A673 (cell line): ENCODE measurements at places on chromosomes 5 and 9. TPM values are rescaled to one million over a fixed set of nuclear protein-coding genes. Genes with fewer than 3 reads are reported as not detected.

GRCh38 chr5:37831821-37832534 lies 7.9 kb downstream of the GDNF start:
- DNase-seq, result no peak

- DNase-seq, result no peak
Measured at GRCh38 chr5:77806213-77806843, 30.2 kb upstream of the TBCA start.

GRCh38 chr5:170365831-170366230 lies 23.3 kb downstream of the KCNMB1 start:
- no peak for DNase-seq

DNA sequence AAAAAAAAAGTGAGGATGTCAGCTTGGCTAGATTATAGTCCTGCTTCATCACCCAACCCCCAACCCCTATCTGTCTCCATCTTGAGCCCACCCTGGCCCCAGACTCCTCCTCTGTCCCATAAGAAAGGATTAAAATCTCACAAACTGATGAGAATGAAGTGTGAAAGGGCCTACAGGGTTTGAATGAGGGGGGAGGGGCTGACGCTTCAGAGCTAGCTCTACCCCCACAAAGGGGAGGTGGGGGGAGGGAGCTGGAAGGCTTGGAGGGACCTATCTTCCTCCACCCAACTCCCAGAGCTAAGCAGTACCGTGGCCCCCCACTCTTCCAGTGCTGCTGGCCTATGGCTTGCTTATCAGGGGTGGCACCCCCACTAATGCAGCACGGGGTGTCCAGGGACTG lies 43.7 kb upstream of the HAND1 start:
- no peak for DNase-seq

- peak; percentile 21 for DNase-seq
Measured at GRCh38 chr5:111932628-111933027, 175.6 kb upstream of the NREP start.

GRCh38 chr9:83013867-83014605 lies 48.9 kb downstream of the RASEF start:
- DNase-seq, result no peak

GRCh38 chr9:98240475-98240874 lies 15.0 kb downstream of the TBC1D2 start:
- DNase-seq, result no peak

- no peak for DNase-seq
Measured at GRCh38 chr5:177425196-177425800, 1.2 kb upstream of the GRK6 start.

- no peak for DNase-seq
Measured at GRCh38 chr5:62385131-62385530, 18.6 kb downstream of the DIMT1 start.

Gene NIPAL4
- not detected in 2 replicates for total RNA-seq

Gene ACOT12
- total RNA-seq, result not detected in 2 replicates

GRCh38 chr5:14365831-14366430 lies 215.7 kb upstream of the OTULINL start:
- no peak for DNase-seq

Gene WDR38
- not detected in 2 replicates for total RNA-seq

Gene GBGT1
- 1.8 and 2.6 TPM in 2 replicates for total RNA-seq

- no peak for DNase-seq
Measured at GRCh38 chr9:79193001-79193400, 378.8 kb upstream of the TLE4 start.

- no peak for DNase-seq
Measured at GRCh38 chr9:2722715-2723114, 5.4 kb downstream of the KCNV2 start.

Gene SLC6A18
- not detected in 2 replicates for total RNA-seq

- DNase-seq, result no peak
Measured at GRCh38 chr9:33472881-33473615, 676 bp downstream of the NOL6 start.

Gene FCHO2
- 2.5 and 5.8 TPM in 2 replicates for total RNA-seq

DNA sequence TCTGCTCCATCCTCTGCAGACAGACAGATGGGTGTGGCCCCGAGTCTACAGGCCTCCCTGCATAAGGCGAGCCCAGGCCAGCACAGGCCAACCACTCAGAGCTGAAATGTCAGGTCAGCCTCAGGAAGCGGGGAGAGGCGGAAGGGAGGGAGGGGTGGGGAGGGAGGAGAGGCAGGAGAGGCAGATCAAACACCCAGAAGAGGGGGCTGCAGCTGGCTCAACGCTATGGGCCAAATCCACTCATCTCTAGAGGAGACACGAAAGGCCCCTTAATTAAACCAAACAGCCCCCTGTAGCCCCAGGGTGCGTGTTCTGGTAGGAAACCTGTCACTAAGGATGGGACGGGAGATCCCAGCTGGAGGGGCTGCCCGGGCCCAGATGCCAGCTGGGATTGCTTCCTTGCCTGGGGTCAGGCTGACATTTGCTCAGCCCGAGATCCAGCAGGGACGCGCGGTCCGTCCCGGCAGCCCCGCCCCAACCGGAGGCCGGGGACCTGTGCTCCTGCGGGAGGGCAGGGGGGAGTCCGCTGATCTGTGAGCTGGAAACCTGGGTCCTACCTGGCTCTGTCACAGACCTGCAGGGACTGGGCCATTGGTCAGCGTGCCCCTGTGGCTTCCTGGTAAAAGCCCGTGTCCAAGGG lies 97.2 kb upstream of the SARDH start:
- DNase-seq, result no peak

GRCh38 chr5:37251665-37252064 lies 2.5 kb upstream of the CPLANE1 start:
- DNase-seq, result no peak

Gene SUSD3
- not detected in 2 replicates for total RNA-seq

- no peak for DNase-seq
Measured at GRCh38 chr9:117460743-117461142, 45.9 kb upstream of the ASTN2 start.

DNA sequence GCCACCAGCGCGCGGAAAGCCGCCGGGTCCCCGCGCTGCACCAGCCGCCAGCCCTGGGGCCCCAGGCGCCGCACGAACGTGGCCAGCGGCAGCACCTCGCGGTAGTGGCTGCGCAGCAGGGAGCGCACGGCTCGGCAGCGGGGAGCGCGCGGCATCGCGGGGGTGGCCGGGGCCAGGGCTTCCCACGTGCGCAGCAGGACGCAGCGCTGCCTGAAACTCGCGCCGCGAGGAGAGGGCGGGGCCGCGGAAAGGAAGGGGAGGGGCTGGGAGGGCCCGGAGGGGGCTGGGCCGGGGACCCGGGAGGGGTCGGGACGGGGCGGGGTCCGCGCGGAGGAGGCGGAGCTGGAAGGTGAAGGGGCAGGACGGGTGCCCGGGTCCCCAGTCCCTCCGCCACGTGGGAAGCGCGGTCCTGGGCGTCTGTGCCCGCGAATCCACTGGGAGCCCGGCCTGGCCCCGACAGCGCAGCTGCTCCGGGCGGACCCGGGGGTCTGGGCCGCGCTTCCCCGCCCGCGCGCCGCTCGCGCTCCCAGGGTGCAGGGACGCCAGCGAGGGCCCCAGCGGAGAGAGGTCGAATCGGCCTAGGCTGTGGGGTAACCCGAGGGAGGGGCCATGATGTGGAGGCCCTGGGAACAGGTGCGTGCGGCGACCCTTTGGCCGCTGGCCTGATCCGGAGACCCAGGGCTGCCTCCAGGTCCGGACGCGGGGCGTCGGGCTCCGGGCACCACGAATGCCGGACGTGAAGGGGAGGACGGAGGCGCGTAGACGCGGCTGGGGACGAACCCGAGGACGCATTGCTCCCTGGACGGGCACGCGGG lies at the start of gene TERT:
TERT (minus strand) TSS at position 234 of the 815 bp plus-strand sequence; CDS start at position 155, 79 bp downstream.
- peak; percentile 77 for DNase-seq

Gene JAKMIP2
- 67.4 and 85.5 TPM in 2 replicates for total RNA-seq

DNA sequence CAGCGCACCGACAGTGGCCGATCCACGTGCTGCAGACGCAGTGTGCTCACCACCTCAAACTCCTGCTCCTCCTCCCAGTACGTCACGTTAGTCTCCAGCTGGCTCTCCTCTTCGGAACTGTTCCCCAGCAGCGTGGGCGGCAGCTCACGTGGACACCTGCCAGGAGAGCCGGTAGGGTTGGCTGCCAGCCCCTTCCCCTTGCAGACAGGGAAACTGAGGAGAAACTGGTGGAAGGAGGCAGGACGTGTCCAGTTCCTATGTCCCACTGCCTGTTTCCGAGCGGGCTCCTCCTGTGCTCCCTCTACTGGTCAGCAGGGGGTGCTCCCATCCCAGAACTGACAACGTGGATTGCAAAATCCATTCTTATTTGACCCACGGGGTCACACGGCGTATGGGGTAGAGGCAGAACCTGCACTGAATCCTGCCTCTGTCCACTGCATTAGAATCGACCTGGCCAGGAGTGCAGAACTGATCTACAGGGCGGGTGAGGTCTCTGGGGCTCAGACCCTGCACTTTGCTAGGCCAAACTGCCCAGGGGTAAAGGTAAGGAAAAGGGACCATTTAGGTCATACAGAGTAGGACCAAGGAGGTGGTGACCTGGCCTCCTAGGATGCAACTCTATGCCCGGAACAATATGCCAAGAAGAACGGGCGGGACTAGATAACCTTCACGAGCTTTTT lies 25.7 kb downstream of the PDGFRB start:
- DNase-seq, result peak; percentile 67

- DNase-seq, result no peak
Measured at GRCh38 chr9:121935739-121936138, 157.4 kb downstream of the TTLL11 start.

DNA sequence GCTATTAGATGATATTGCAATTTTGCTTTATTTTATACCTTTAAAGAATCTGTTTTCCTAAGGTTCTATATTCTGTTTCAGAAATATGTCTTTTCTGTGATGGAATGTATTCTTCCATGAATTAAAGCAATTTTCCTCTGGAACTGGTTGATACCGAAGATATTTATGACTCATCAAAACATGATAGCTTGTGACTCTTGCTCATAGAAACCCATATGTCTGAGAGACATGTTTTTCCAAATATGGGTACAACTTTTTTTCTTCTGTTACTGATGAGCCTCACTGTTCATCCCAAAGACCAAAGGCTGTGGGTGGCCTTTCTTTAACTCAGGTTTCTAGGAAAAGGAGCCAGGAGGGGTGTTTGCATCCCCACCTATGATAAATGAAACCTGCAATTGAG lies 126.1 kb upstream of the PAPPA start:
- peak; percentile 28 for DNase-seq

Gene PRR7
- total RNA-seq, result 3.0 and 5.3 TPM in 2 replicates

- DNase-seq, result no peak
Measured at GRCh38 chr9:33379666-33380389, 22.5 kb downstream of the AQP7 start.

Gene PIP5K1B
- not detected in 2 replicates for total RNA-seq

Gene SLC6A19
- not detected in 2 replicates for total RNA-seq

DNA sequence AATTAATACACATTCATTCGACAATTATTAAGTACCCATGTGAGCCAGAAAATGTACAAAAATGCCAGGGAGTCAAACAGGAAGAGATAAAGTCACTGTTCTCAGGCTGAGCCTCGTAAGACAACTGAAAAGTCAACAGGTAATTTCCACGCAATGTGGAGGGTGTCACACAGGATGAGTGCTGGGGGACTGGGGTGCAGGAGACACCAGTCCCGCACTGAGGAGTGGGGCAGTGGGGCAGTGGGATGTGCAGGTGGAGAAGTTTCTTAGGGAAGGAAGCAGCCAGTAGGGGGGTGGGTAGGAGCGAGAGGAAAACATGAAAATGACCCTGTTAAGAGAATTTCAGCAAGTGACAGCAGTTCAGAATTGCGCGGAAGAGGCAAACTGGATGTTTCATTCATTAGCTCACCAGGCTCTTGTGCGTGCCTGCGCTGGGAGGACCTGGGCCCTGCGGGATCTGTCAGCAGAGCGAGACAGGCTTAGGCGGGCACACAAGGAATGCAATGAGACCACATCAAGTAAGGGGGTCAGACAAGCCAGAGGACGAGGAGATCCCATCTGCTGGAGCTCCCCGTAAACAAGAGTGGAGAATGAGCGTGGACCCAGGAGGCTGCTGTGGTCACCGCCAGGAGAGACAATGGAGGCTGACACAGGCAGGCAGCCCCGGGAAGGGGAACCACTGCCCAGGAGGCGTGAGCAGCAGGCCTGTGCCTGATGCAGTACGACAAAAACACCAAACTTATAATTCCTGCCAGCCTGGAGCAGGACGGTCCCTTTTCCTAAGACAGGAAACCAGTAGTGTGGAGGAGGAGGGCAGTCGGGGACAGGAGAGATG lies 21.0 kb downstream of the CAMSAP1 start:
- no peak for DNase-seq

DNA sequence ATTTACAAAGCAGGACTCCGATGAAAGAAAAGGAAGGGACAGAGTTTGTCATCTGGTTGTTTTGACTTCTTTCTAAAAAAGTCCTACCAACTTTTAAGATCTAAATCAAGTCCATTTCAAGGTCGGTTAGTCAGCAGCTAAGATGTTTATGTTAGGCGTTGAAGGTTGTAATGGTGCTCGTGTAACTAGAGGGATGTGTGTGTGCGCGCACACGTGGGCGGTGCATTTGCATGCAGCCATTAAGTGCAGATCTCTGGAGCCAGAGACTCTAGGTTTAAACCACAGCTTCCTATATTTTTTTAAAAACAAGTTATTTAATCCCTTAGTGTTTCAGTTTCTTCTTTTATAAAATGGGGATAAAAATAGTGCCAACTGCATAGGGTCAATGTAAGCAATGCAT lies 77.0 kb upstream of the SMIM32 start:
- DNase-seq, result no peak

- no peak for DNase-seq
Measured at GRCh38 chr5:149580808-149581191, 498 bp upstream of the ARHGEF37 start.

DNA sequence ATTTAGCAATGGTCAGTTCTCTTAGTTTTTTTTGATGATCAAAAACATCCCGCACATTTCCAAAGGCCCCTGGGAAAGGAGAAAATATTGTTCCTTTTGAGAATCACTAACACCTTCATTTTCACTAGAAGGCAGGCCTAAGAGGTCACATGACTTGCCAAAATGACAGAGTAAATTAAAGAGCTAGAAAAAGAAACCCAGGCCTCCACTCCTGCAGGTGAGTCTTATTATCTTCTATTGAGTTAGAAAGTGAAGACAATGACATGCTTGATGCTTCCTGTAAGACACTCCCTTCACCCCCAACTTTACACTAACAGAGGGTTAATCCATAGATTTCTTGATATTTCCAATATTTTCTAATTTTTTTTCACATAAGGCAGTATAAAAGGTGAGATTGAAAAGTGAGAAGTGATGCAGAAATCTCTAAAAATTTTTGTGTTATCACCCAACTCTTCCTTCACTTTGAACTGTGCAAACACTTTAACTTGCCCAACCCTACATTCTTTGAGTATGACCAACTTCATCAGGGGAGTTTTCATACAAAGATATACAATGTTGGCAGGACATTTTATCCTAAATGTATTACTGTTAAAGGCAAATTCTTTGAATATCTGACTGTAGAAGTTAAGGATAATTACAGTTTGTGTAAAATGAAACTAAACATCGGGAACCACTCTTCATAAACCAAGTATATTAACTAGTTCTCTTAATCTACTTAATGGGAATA lies 57.1 kb downstream of the SUB1 start:
- DNase-seq, result no peak

Gene ARSK
- total RNA-seq, result 5.6 and 6.0 TPM in 2 replicates

Gene MAN1B1
- 48.6 and 54.9 TPM in 2 replicates for total RNA-seq

- no peak for DNase-seq
Measured at GRCh38 chr9:89723469-89724100, 118.8 kb downstream of the GADD45G start.

Gene INSL4
- not detected in 2 replicates for total RNA-seq
